ENCODE measurements at places on chromosomes 7 and 10.

DNA sequence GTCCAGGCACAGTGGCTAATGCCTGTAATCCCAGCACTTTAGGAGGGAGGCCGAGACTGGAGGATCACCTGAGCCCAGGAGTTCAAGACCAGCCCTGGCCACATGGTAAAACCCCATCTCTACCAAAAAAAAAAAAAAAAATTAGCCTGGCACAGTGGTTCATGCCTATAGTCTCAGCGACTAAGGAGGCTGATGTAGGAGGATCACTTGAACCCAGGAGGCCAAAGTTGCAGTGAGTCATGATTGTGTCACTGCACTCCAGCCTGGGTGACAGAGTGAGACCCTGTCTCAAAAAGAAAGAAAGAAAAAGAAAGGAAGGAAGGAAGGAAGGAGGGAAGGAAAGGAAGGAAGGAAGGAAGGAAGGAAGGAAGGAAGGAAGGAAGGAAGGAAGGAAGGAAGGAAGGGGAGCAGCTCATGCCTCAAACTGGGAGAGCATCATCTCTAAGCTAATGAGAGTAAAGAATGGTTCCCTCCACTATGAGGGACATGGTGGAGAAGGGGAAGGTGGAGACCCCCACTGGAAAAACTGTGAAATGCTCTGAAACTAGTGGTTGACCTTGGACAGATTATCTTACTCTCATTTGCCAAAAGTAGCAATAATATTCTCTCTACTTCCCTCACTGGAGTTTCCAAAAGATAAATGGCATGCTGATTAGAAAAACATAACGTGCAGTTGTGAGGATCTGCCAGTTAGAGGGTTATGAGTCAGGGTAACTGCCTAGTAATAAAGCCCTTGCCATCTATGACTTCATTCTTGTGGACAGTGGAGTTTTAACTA is 16.8 kb downstream of the GIMAP5 start:
- H3K4me1 ChIP-seq: no peaks in the 10 kb centered on the region
- H3K27me3 ChIP-seq: no peaks in the 10 kb centered on the region
- no peak overlapping the region for H3K4me3 ChIP-seq
- no peak overlapping the region for H3K27ac ChIP-seq
- no peak for DNase-seq
- H3K36me3 ChIP-seq: no peaks in the 10 kb centered on the region

DNA sequence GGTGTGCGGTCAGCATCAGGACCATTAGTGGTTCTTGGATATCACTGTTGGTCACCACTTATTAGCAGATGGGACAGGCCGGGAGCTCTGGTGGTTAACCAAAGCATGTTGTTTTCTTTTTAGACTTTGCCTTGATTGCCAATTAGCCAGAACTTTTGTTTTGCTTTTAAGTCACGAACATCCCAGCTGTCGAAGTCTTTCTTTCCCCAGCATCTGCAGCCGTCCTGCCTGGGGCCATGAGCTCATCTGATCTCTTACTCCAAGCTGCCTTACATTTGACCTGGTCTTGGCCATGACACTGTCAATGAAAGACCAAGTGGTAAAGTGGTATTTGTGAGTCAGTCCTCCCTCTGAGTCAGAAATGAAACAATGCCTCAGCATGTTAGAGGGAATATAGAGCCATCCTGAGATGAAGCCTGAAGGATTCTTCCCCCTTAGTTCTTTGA is 53.9 kb upstream of the CREB5 start:
- no peaks in the 10 kb centered on the region for H3K36me3 ChIP-seq
- H3K27me3 ChIP-seq: no peaks in the 10 kb centered on the region
- DNase-seq: peak; percentile 99
- peaks cover 9% of the 10 kb centered on the region for H3K4me1 ChIP-seq
- H3K4me3 ChIP-seq: no peak overlapping the region

GRCh38 chr7:74061840-74062539 is 21.6 kb upstream of the LIMK1 start:
- H3K4me3 ChIP-seq: no peak overlapping the region
- no peaks in the 10 kb centered on the region for H3K36me3 ChIP-seq
- peak; percentile 91 for DNase-seq
- H3K4me1 ChIP-seq: peaks cover 4% of the 10 kb centered on the region
- no peaks in the 10 kb centered on the region for H3K27me3 ChIP-seq

DNA sequence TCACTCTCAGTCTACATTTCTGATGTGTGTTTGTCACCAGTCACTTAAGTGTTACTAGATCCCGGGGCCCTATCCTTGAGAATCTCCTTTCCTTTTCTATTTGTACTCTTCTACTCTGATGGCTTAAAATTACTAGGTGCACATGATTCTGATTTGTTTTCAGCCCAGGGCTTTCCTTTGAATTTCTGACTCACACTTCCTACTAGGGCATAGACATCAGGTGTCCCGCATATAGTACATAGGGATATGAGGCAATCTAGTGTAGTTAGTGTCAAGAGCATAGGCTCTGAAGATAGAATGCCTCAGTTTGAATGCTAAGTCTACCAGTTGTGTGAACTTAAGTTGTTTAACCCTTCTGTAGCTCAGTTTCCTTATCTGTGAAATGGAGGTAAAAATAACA is 49.4 kb upstream of the LRRN3 start:
- H3K36me3 ChIP-seq: no peaks in the 10 kb centered on the region
- DNase-seq: peak; percentile 1
- no peak overlapping the region for H3K27ac ChIP-seq
- no peak overlapping the region for H3K4me3 ChIP-seq
- no peaks in the 10 kb centered on the region for H3K27me3 ChIP-seq

DNA sequence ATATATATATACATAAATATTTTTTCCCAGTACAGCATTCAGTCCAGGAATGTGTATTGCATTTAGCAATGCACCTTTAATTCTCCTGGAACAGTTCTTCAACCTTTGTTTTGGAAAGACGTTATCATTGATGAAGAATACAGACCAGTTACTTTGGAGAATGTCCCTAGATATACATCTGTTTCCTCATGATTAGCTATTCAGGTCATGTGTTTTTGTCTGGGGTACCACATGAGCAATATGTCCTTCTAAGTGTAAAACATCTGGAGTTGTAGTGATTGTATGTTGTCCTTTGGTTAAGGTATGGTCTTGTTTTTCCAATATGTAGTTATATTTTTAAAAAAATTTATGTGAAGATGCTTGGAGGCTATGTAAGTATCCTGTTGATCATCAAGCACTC is 10.2 kb downstream of the BZW2 start:
- H3K27ac ChIP-seq: no peak overlapping the region
- no peaks in the 10 kb centered on the region for H3K36me3 ChIP-seq
- no peak for DNase-seq
- peaks cover 4% of the 10 kb centered on the region for H3K4me1 ChIP-seq
- no peaks in the 10 kb centered on the region for H3K27me3 ChIP-seq
